ENCODE measurements at places on chromosomes 4 and X.

DNA sequence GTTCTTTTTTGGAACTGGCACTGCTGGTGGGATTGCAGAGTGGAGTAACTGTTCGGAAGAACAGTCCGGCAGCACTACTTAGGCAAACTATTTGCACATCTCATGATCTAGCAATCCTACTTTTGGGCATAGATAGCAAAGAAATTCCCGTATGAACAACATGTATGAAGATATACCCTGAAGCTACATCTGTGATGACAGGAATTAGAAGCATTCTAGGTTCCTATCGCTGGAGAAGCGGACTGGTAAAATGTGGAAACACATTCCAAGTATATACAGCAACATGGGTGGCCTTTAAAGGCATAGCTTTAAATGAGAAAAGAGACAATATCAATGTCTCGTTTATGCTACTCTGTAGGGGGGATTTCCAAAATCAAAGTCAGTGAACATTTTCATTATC, 3.1 kb downstream of the DCAF16 start:
- no peak for DNase-seq

DNA sequence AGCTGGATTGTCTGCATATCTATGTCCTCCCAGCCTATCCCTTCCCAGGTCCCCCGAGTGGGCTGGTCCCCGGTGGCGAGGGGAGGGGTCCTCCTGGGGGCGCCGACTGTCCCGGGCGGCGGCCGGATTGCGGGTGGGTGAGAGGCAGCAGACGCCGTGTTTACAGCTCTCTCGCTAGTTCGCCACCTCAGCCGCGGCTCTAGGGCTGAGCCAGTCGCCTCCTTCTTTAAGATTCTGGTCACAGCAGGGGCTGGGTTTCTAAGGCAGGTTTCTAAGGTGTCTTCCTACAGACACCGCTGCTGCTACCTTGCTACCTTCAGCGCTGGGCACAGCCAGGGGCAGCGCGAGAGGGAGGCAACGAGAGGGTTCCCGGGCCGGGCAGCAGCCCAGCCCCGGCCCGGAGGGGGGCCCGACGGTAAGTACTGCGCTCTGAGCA, 57.2 kb downstream of the FRMPD3 start:
- DNase-seq = no peak

DNA sequence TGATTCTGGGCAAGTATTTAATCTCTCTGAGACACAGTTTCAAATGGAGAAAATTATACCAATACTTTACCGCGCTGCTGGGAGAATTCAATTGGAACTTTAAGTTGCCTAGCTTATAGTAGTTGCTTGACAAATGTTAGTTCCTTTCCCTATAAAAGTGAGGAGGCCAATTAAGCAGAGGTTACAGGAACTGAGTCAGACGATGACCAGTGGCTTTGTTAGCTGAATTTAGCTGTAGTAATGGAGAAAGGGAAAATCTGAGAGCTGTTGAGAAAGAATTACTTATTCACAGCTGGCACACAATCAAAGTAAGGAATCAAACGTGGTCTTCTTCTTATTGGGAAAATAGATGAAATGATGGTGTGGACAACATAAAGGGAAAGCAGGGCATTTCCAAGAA, 29.6 kb downstream of the SMARCA1 start:
- DNase-seq = no peak

DNA sequence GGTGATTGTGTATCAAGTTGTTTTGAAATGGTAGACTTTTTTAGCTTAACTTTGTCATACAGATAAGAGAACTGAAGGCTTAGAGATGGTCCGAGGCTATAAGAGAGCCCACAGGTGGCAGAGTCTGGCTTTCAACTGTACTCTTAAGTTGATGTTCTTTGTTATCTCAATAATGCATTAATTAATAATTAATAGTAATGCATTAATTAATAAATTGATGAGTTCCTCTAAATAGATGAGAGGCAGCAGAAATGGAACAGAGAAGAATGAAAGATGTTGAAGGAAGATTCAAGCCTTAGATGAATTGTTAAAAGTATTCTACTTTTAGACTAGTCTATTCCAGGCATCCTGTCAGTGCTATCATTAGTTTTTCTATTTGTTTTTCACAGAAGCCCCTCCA, 22.4 kb downstream of the NUDT9 start:
- DNase-seq = no peak

- no peak for DNase-seq
Measured at GRCh38 chrX:10761447-10761846, 141.1 kb upstream of the MID1 start.

- no peak for DNase-seq
Measured at GRCh38 chr4:84673475-84674240, 90.7 kb downstream of the CDS1 start.

DNA sequence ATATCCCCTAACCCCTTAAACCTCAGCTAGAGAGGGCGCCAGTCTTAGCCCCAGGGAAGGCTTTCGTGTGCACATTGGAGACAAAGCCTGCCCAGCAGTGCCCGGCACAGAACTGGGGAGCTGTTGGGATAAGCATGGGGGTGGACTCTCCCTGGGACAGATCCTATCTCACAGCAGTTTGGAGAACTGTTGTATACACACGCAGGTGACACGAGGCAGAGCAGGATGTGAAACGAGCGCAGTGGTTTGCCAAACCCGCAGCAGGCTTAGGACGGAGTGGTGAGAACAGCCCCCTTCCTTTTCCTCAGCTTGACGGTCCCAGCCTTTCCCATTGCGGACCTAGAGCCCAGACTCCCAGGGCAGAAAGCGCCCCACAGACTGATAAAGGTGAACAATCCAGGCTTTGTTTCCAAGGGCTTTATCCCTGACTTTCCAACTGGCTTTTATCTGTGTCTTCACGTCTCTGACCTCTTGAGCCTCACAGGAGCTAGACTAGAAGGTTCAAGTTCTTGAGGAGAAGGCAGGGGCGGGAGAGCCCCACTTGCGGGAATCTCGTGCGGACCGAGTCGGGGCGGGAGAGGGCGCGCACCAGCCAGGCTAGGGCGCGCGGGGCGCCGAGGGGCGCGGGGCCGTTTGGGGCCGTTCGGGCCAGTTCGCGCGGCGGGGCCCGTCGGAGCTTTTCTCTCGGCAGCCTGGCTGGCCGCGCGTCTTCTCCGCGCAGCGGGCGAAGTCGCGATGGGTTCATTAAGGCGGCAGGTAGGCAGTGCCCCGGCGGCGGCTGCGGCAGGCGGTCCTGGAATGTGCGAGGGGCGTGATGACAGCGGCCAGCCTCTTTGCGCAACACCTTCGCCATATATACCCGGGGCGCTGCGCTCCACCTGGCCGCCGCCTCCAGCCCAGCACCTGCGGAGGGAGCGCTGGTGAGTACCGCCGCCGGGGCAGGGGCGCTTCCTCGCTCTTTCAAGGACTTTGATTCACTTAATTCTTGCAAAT, at the start of gene SLC34A2:
Gene SLC34A2 (plus strand): TSS at position 881 of the 993 bp plus-strand sequence. CDS start 6,650 bp downstream, outside the sequence.
- DNase-seq = no peak

- no peak for DNase-seq
Measured at GRCh38 chr4:82376109-82376508, 2.3 kb upstream of the HNRNPD start.

DNA sequence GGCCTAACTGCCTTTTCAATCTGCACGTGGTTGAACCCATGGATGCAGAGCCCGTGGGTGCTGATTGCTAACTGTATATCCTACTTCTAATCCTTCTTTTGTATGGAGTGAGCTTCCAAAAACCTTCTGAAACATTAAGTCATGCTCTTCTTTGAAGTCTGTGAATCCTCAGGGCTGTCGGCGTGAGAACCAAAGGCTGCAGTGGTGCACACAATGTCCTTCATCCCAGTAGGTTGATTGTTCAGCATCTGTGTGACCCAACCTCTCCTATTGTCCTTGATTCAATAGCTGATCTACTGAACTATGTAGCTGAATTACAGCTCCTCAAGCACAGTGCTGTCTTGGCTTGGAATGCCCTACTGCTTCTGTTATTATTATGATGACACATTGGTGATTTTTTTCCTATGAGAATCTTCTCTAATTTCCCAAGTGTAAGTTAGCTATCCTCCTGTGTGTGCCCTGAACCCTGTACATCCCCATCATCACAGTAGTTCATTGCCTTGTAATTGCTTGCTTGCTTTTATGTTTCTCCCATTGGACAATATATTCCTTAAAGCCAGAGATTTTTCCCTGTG, 294.6 kb downstream of the TRIML1 start:
- DNase-seq = no peak

DNA sequence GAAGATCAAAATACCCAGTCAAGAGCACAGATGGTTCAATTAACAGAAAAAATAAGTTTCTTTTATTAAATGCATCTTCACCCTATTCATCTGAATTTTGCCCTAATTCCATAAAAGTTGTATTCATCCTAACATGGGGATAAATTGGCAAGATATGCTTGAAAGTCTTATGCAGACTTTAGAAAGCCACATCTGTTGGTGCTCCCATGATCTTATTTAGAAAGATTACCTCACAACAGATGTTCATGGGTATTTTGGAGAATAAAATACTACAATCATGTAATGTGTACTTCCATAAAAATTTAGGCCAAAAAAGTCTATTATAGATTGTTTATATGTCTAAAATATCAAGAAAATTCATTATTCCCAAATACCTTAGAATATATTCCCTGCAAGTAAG, 510.3 kb downstream of the TECRL start:
- DNase-seq = no peak

DNA sequence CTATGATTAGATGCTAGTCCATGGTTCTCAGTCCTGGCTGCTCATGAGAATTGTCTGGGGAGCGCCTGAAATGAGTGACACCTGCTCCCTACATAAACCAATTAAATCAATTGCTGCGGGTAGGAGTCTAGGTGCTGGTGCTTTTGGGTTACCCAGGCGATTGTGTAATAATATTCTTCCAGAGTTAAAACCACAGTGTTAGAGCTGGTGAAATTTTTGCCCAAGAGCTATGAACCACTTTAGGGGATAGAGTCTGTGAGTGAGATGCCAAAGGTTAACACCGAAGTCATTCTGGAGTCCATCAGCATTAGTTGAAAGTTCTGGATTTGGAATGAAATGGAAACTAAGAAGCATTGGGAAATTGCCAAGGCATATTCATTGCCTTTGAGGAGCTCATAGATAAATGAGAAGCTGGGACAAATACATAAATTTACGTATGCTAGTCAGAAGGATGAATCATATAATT, 15.3 kb downstream of the PDK3 start:
- no peak for DNase-seq

DNA sequence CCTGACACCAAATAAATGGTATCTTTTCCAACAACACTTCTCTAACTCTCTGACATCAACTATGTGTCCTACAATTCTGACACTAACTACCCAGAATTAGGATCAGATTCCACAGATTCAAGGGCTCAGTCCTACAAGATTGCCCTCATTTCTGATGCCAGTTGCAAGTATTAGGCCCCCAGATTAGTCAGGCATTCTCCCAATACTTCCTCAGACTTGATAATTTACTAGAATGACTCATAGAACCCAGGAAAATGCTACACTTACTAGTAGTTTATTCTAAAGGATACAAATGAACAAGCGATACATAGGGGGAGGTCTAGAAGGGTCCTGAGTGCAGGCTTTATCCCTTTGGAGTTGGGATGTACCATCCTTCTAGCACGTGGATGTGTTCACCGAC, 8.5 kb downstream of the TIGD2 start:
- no peak for DNase-seq

DNA sequence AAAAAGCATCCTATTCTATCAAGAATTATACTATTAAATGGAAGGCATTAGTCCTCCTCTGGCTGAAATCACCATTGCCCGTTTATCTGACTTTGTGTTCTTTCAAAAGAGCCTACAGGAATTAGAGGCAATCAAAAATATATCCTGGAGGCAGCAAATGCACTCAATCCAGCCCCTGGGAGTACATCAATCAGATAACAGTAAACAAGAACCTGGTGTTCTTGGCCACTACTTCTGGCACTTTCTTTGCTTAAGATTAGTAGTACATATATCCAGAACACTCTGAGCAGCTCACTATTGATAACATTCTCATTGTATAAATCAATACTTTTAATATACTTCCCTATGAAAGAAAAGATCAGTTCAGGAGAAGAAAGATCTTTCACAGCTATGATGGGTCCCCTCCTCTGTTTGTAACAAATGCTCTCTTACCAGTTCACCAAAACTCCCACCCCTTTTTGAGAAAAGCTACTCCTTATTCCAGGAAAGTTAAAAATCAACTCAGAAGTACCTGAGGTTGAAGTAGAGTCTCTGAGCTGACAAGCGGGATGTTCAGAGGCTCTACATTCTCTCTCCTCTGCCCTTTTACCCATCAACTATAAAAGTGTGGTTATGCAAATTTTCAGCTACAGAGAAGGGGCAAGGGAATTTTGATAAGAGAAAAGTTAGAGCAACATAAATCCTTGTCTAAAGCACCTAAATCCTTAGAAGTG, 176.0 kb downstream of the COX18 start:
- no peak for DNase-seq

DNA sequence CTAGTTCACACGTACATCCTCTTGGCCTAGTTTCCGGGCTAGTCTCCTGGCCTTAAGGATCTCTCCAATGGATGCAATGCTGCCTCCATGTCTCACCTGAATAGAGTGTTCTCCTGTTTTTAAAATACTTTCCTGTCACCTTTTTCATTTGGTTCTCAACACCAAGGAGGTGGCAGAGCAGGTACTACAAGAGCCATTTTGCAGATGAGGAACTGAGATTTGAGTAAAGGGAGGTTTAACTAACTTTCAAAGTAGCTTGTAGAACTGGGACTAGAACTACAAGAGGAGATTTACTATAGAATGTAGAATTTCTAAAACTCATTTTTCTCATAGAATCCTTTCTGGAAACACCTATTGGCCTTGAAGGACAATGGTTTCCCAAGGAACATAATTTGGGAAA, 97.6 kb upstream of the AP1S2 start:
- no peak for DNase-seq

DNA sequence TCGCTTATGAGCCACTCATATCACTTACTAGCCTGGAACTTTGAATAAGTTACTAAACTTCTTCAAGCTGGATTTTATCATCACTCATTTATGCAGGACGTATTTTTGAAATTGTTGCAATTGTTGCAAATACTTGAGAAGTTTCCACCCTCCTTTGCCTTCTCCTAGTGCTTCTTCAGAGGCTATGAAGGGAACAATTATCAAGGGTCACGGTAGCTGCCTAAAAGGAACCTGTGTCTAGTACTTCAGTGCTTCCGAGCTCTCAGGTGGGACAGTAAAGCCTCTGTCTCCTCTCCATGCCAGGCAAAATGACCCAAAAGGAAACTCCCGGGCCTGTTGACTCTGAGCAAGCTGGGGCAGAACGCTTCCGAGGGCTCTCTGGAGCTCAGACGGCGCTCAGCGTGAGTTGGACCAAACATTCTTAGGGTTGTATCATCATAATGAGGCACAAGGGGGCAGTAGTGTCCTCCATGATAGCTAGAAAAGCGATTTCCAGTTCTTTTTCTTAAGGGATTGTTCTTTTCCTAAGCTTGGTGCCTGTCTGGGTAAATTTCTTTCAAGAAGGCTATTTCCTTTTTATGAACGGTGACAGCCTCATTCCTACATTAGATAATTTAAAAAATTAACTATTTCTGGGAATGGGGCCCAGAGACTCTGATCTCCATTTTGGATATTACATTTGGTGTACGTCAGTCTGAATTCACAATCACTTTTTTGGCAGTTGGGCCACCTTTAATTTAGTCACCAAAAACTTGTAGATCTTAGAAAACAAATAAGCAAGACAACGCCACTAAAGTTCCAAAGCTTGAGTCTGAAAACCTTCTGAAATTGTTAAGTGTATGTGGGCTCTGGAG, 73.1 kb downstream of the PACRGL start:
- peak; percentile 18 for DNase-seq

Data from activated naive CD8-positive, alpha-beta T cell treated with anti-CD3 and anti-CD28 coated beads, Interleukin-2, amount 50 U/mL, for 24 hours (primary cell).